ENCODE measurements at places on chromosomes 6 and 20. TPM values are rescaled to one million over a fixed set of nuclear protein-coding genes. Genes with fewer than 3 reads are reported as not detected.

GRCh38 chr6:106556368-106556960 is 72.8 kb downstream of the RTN4IP1 start:
- no peaks in the 10 kb centered on the region for H3K27me3 ChIP-seq
- no peaks in the 10 kb centered on the region for H3K36me3 ChIP-seq
- no peak overlapping the region for H3K4me3 ChIP-seq
- H3K27ac ChIP-seq, result no peak overlapping the region
- no peak for DNase-seq
- no peaks in the 10 kb centered on the region for H3K4me1 ChIP-seq

- DNase-seq, result no peak
- no peaks in the 10 kb centered on the region for H3K36me3 ChIP-seq
- H3K4me3 ChIP-seq, result no peak overlapping the region
- H3K27me3 ChIP-seq, result no peaks in the 10 kb centered on the region
Observed at GRCh38 chr6:144159223-144159622, 8.9 kb downstream of the STX11 start.

FYN gene
- 208 TPM for total RNA-seq

- H3K27me3 ChIP-seq, result no peaks in the 10 kb centered on the region
- no peak overlapping the region for H3K27ac ChIP-seq
- DNase-seq, result no peak
- H3K4me3 ChIP-seq, result no peak overlapping the region
Observed at GRCh38 chr6:111447051-111447450, 36.0 kb downstream of the REV3L start.
